Left ventricle myocardium superior (tissue), 1 donor: ENCODE measurements at places on chromosomes 1 and 21. TPM values are rescaled to one million over a fixed set of nuclear protein-coding genes. Genes with fewer than 3 reads are reported as not detected.

The GAS5 gene
- 48.8 TPM for total RNA-seq

The HPCAL4 gene
- total RNA-seq: 2.4 TPM

The SLC25A24 gene
- total RNA-seq: 18.4 TPM

The MANEAL gene
- 1.8 TPM for total RNA-seq

DNA sequence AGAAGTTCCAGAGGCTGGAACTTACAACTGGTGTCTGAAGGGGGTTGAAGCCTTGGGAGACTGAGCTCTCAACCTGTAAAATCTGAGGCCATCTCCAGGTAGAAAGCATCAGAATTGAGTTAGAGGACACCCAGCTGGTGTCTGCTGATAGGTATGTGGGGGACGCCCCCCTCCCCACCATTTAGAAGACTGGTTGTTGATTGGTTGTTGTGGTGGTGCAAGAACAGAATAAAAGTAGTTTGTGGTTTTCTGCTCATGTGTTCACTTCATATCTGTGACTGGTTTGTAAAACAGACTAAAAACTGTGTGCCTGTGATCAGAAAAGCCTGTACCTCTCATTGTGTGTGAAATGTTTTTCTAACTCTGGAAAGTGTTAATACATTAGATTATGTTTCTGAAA, 33.2 kb upstream of the PDE4B start:
- no peak for DNase-seq

GRCh38 chr1:52520148-52520547, 32.7 kb downstream of the TUT4 start:
- DNase-seq: no peak

GRCh38 chr1:43484367-43484766, 30.6 kb upstream of the HYI start:
- DNase-seq: no peak

GRCh38 chr1:20301463-20302107, 10.9 kb downstream of the VWA5B1 start:
- DNase-seq: no peak
